GM19239 (cell line): ENCODE measurements at places on chromosomes 13 and 19.

GRCh38 chr19:39304701-39305571 is 8.7 kb downstream of the IFNL1 start:
- no peak for DNase-seq

DNA sequence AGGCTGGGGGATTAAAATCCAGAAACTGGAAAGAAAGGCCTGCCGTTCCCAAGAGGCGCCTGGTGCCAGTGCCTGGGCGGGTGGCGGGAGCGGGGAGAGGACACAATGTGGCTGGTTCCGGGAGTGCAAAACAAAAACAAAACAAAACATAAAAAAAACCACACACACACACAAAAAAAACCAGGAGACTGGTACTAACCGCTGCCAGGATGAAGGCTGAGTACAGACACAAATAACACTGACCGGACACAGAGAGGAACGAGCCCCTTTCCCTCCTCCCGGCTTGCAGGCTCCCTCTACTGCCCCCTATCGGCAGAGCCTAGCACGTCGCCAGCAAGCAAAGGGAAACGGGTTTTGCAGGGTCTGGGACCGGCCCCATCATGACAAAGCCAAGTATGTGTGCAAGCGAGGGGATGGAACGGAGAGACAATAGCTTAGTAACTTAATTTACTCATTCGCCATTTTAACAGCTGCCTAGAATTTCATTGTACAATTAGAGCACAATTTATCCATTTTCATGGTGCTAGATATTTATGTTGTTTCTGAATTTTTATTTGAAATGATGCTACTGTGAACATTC is 17.9 kb upstream of the ZDHHC20 start:
- DNase-seq, result peak; percentile 49

DNA sequence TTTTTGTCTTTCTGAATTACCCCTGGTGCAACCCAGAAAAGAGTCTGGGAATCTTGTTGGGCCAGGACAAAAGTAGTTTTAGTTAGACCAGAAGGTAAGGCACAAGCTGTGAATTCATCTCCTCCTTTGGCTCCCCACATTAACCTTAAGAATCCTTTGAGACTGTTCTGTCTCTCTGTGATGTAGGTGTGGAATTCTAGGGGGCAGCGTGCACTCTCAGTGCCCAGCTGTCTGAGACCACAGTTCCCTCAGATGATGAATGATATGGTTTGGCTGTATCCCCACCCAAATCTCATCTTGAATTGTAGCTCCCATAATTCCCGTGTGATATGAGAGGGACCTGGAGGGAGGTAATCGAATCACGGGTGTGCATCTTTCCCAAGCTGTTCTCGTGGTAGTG is 43.9 kb downstream of the ZNF506 start:
- DNase-seq, result no peak

DNA sequence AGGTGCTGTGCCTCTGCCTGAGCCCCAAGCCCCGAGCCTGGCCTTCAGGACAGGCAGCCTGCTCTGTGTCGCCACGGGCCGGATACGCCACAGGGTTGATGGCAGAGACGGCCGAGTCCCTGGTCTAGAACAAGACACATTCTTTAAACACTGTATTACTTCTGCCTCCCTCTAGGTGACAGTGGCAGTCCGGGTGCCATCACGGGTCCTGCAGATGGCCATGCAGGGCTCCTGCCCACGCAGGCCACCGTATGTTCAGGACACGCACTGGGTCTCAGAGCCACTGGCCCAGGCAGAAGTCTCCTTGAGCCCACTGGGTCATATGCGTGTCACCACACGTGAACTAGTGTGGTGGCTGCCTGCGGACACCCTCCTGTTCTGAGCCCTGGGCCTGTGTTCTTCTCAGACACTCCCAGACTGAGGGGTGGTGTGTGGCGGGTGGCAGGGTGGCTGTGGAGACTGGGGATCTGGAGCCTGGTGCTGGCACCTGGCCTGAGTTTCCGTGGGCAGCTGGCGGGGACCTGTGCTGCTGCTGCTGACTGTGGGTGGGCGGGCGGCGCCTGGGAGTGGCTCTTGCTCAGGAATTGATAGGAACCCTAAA is 4.4 kb downstream of the PLEKHJ1 start:
- no peak for DNase-seq

GRCh38 chr13:63938851-63939250 is 2523.2 kb upstream of the PCDH20 start:
- no peak for DNase-seq

- no peak for DNase-seq
These were observed 27.3 kb downstream of the SHISA2 start for GRCh38 chr13:26024558-26024957.

DNA sequence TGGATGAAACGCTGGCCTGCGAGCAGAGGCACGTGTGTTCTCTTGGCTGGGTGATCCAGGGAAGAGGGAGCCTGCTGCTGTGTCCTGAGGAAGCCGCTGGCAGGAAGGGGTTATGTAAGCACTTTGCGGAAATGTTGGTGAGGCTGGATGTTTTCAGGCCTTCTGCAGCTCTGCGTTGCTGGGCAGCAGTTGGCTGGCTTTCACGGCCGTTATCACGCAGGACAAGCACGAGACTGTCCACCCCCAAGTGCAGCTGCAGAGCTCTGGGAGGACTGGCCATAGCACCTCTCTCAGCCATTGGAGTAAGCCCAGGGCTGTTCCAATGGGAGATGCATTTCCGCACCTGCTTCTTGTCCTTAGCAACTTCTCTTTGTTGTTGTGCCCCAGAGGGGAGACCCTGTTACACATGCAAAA is 146.9 kb upstream of the SOX21 start:
- DNase-seq, result no peak

DNA sequence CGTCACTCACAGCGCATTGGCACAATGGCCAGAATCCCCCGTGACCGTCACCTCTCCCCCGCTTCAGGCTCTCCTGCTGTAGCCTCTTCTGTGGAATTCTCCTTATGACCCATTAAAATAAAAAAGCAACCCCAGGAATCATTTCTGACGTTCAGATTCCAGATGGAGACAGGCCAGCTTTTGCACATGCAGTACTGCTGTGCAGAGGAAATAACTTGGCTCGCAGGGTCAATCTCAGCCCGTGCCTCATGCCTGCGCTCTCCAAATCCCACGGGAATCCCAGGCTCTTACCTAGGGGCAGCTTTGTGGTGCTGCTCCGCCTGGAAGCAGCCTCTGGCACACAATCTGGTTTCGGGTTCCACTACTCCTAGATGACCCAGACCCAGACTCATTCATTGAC is 32.7 kb upstream of the SOX1 start:
- no peak for DNase-seq

DNA sequence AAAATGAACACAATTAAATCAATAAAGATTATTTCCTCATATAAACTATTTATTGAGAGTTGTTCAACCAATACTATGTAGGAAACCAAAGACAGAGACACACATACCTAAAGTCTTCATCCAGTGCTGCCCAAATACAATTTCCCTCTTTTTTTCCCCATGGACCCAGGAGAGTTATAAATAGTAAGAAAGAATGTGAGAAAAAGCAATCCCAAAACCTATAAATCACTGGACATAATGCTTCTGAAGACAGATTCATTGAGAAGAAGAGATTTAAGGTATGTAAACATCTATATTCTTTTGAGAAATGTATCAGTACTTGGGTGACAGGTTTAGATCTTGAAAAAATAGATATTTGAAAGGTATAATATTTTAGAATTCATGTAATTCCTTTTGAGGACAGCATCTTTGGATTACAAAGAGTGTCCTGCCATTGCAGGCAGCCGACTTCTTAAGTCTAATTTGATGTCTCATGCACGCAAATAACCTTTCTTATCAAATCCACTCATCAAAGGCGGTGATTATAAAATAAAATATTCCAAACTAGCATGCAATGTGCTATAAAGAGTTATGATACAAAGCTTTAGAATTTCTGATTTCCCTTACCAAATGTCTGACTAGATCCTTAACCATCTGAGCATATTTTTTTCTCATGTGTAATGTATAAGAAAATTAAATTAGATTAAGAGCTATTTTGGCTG is 739.4 kb downstream of the LIG4 start:
- DNase-seq, result no peak

- DNase-seq, result no peak
These were observed 63.1 kb downstream of the DLEU7 start for GRCh38 chr13:50780201-50781015.

GRCh38 chr19:30228113-30228834 is 143.9 kb upstream of the ZNF536 start:
- DNase-seq, result peak; percentile 27

- peak; percentile 41 for DNase-seq
These were observed 96.8 kb downstream of the ATP8A2 start for GRCh38 chr13:25468325-25469168.

DNA sequence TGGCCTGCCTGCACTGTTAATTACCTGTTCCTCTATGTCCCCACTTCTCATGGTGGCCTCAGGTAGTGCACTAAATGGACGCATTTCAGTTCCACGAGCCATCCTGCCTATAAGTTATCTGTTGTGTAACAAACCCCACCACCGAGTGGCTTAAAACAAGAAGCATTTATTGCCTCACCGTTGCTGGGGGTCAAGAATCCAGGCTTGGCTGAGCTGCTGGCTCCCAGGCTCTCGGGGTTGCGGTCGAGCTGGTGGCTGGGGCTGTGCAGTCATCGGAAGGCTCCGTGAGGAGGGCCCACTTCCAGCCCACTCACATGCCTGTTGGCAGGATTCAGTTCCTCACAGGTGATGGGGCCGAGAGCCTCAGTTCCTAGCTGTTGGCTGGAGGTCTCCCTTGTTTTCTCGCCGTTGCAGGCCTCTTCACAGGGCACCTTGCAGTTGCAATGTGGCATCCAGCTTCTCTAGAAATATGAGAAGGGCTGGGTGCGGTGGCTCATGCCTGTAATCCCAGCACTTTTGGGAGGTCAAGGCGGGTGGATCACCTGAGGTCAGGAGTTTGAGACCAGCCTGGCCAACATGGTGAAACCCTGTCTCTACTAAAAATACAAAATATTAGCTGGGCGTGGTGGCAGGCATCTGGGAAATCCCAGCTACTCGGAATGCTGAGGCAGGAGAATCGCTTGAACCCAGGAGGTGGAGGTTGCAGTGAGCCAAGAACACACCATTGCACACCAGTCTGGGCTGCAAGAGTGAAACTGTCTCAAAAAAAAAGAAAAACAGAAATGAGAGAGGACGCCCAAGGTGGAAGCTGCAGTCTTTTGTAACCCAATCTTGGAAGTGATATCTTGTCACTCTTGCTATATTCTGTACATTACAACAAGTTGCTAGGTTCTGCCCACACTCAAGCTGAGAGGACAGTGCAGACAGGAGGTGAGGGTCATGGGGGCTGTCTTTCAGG is 6.5 kb upstream of the PTOV1 start:
- DNase-seq, result no peak

DNA sequence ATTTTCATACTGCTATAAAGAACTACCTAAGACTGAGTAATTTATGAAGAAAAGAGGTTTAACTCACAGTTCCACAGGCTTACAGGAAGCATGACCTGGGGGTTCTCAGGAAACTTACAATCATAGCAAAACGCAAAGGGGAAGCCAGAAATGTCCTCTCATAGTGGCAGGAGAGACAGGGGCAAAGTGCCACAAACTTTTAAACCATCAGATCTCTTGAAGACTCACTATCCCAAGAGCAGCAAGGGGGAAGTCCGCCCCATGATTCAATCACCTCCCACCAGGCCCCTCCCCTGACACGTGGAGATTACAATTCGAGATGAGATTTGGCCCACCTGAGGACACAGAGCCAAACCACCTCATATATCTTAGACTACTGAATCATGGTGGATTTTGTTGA is 198.7 kb downstream of the KCTD12 start:
- no peak for DNase-seq

DNA sequence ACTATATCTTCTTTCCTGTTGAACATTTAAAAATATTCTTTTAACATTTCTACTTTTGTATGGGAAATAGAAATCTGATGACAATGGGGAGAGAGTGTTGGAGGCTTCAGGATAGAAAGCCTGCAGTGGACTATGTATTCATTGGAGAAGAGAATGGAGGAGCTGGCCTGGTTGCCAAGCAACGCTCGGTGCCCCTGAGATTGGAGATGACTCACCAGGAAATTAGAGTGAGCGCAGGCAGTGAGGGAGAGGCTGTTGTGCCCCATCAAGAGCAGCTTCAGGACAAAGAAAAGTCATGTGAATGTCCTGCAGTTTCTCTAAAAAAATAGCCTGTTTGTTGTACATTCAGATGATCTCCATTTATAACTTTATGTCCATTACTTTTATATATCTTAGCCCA is 48.7 kb upstream of the ZNF835 start:
- no peak for DNase-seq

- DNase-seq, result no peak
These were observed 16.3 kb downstream of the ZNF558 start for GRCh38 chr19:8815780-8816179.

DNA sequence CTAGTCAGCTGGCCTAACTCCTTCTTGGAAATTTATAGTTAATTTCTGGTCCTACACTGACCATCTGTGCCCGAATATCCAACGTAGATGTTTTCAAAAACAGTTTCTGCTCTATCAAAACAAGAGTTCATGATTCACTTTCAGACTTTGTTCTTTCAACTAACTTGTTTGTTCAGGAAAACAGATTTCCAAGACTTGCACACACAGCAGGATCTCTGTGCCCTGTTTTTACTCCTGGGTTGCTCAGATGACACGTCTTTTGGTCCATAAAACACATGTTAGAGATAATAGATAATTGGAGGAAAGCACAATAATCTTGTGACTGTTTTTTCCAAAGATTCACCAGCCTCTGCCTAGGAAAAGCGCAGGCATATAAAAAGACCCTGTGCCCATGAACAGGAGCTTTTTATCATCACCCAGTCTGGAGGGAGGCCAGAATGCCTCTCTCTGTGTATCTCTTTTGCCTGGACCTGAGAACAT is 218.0 kb downstream of the IRS2 start:
- no peak for DNase-seq

- DNase-seq, result no peak
These were observed 6.3 kb upstream of the CRTC1 start for GRCh38 chr19:18677156-18677555.

DNA sequence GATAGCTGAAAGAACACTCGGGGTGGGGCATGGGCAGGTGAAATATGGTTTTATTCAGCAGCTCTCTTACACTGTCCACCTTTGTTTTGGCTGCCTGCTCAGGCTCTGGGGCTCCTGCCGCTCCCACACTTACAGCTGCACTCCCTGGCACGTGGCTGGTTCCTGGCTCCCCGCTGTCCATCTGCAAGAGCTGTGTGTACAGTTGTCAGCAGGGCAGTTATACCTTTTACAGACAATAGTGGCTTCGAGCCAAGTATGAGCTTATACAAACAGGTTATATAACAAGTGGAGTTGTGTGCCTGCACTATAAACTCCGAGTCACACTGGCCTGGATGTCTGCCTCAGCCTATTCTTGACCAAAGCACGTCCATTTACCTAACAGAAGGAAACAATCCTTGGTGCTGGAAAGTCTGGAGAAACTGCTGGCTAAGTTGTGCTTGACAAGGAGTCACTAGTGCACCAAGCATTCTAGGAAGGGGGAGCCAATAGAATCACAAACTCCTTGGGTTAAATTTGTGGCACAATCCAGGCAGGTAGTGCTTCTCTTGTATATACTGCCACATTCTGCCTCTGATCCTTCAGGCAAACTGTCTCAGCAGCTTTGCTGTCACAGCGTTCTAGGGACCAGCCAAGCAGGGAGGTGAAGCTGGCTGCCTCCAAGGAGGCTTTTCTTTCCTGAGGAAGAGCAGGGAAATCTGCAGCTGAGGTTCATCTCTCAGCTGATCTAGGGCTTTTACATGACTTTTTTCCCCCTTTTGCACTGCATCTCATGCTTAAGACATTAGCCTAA is 68.2 kb downstream of the NHLRC3 start:
- DNase-seq, result no peak

- no peak for DNase-seq
These were observed at the start of gene KLK13 for GRCh38 chr19:51064534-51065220. KLK13 (minus strand) TSS chr19:51065092; CDS start chr19:51065067, 25 bp downstream.
